Hair follicular keratinocyte (primary cell): ENCODE measurements at places on chromosomes 12 and 14. TPM values are rescaled to one million over a fixed set of nuclear protein-coding genes. Genes with fewer than 3 reads are reported as not detected.

IL26 gene
- not detected in 2 replicates for total RNA-seq

SLC38A1 gene
- 84.7 and 90.4 TPM in 2 replicates for total RNA-seq

VDR gene
- 42.2 and 49.6 TPM in 2 replicates for total RNA-seq

MYO1A gene
- total RNA-seq = not detected in 2 replicates

PTPRB gene
- 0.42 and 0.78 TPM in 2 replicates for total RNA-seq

ISM2 gene
- 0.11 TPM in 1 of 2 replicates, not detected in the other for total RNA-seq

FKBP11 gene
- total RNA-seq = 47.0 and 51.9 TPM in 2 replicates

PIWIL1 gene
- under 0.01 TPM in 1 of 2 replicates, not detected in the other for total RNA-seq

HOXC6 gene
- total RNA-seq = 0.72 and 0.78 TPM in 2 replicates

C12orf56 gene
- total RNA-seq = 0.23 and 0.34 TPM in 2 replicates

PIANP gene
- not detected in 2 replicates for total RNA-seq

HOXC12 gene
- total RNA-seq = 0.31 and 0.80 TPM in 2 replicates

OLR1 gene
- total RNA-seq = 0.04 TPM in 1 of 2 replicates, not detected in the other

CLEC6A gene
- not detected in 2 replicates for total RNA-seq

BDKRB2 gene
- total RNA-seq = 10.5 and 20.1 TPM in 2 replicates
